Stimulated activated CD4-positive, alpha-beta T cell treated with anti-CD3 and anti-CD28 coated beads, Interleukin-1b, Interleukin-23, amount 100 ng/mL, for 24 hours (primary cell): ENCODE measurements at places on chromosomes 1 and 21.

DNA sequence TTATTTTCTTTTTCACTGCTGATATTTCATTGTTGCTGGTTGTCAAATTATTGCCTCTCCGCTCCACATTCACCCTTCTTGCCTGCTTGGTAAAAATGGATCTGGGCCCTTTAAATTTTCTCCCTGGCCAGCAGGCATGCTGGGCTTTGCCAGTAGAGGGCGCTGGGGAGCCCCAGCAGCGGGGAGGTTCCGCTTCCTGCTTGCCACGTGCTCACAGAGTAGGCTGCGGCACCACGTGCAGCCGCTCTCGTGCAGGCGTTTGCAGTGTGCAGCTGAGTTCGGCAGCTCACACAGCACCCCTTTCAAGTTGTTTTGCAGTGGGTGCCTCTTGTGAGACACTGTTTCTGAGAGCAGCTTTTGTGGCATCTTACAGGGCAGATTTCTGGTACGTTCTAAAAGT is at the start of gene ACTL8:
ACTL8 (plus strand) TSS at position 214 of the 400 bp plus-strand sequence. CDS start 67,676 bp downstream, outside the sequence.
- DNase-seq = no peak

DNA sequence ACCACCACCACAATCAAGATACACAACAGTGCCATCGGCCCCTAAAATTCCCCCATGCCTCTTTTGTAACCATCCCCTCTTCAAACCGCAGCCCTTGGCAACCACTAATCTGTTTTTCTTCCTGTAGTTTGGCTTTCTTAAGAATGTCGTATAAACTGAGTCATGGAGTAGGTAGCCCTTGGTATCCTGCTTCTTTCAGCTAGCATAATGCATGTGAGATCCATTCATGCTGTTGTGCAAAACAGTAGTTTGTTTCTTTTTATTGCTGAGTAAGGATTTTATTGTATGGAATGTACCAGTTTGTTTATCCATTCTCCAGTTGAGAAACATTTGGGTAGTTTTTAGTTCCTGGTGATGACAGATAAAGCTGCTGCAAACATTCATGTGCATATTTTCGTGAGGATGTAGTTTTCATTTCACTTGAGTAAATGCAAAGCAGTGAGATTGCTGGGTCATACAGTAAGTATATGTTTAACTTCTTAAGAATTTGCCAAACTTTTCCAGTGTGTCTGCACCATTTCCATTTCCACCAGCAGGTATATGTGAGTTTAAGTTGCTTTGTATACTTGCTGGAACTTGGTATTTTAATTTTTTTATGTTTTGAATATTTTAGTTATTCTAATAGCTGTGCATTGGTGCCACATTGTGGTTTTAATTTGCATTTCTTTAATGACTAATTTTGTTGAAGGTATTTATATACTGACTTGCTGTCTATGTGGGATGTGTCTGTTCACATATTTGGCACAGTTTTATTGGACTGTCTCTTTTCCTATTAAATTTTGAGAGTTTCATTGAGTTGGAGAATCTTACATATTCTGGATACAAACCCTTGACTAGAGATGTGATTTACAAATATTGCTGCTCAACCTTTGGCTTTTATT is 148.4 kb upstream of the MAP1LC3C start:
- no peak for DNase-seq

DNA sequence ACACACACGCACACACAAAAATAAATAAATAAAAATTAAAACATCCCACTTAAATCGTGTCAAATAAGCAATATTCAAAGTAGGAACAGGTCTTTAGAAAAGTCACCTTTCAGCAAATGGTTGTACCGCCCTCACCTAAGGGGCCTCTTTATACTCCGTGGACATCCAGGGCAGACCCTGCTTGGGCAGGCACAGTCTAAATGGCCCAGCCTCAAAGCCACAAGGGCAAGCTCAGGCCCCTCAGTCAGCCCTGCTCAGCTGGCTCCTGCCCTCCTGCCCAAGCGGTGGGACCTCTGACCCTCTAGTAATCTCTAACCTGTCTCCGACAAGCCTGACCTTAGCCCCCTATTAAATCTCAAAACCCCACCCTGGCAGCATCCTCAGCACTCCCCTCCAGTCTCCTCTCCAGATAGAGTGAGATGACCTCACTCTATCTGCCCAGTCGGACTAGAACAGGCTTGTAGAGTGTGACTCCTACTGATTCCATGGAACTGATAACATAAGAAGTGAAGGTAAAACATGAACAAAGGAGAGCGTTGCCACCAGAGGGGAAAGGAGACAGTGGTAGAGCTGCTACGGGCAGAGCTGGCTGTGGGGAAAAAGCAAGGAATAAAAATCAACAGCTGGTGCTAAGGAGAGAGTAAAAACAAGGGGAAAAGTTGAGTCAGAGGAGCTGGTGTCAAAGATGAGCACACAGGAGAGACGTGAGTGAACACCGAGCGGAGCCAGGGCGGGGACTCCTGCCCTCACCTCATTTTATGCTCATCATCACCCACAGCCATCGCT is 36.0 kb downstream of the SIPA1L2 start:
- no peak for DNase-seq

- DNase-seq = no peak
Observed at GRCh38 chr1:190258003-190258402, 219.7 kb downstream of the BRINP3 start.

- no peak for DNase-seq
Observed at GRCh38 chr1:17611991-17612390, 72.5 kb downstream of the ARHGEF10L start.

DNA sequence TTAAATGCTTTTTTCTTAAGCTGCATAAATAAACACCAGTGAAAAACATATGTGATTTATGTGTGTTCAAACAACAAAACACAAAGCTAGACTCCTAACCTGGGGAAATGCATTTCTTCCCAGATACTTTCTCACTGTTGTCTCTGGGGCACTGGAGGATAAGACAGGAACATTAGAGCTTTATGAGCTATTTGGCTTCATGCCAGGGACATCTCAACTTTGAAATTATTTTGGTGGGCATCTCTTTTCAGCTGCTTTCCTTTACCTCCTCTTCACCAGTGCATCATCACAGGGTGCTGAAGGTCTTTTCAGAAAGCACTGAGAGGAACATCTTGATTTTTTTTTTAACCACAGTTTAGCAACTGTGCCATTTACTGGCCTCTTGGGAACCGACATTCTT is 212.9 kb downstream of the DNM3 start:
- DNase-seq = no peak

GRCh38 chr1:6912518-6912917 is 127.3 kb downstream of the CAMTA1 start:
- DNase-seq = no peak

DNA sequence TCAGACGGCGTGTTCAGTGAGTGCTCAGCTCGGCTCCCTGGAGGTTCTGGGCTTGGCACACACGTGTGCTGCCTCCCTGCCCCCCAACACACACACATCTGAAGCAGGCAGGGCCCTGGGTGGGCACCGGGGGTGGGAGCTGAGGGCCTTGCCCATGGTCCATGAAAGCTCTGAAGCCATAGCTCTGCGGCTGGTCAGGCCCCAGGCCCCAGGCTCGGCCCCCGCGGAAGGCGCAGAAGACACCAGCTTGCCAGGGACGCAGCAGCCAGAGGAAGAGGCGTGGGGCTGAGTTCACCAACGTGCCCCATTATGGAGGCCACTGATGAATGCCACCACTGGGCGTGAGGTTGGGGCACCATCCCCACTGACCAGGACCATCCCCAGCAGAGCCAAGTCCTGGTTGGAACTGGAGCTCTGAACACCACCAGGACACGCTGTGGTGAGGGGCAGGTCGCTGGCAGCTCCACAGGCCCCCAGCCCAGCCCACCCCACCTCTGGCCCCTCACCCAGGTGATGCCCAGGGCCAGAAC is 4.2 kb downstream of the AURKAIP1 start:
- no peak for DNase-seq

GRCh38 chr1:228405979-228406228 is 731 bp downstream of the TRIM11 start:
- DNase-seq = no peak

DNA sequence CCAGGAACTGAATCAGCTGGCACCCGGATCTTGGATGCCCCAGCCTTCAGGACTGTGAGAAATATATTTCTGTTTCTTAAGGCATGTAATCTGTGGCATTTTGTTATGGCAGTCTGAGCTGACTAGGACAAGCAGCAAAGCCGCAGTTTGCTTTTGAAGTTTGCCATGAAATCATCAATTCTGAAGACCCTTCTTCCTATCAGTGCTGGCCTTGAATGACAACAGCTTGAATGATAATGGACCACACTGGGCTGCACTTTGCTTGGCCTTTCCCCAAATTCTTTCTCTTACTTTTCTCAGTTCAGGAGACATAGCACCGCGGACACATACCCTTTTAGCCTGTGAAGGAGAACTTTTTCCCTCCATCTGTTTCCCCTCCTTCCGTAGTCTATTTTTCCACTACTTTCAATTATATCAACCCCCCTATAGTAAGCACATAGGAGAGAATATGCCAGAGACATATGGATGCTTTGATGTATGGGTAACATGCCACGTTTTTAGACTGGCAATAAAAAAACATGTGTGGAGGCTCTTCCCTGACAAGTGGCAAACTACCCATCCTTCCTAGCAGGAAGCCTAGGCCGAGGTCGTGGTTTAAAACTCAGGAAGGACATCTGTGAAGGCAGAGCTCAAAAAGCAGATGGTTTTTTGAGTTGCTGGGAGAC is 42.9 kb downstream of the HLX start:
- DNase-seq = no peak

DNA sequence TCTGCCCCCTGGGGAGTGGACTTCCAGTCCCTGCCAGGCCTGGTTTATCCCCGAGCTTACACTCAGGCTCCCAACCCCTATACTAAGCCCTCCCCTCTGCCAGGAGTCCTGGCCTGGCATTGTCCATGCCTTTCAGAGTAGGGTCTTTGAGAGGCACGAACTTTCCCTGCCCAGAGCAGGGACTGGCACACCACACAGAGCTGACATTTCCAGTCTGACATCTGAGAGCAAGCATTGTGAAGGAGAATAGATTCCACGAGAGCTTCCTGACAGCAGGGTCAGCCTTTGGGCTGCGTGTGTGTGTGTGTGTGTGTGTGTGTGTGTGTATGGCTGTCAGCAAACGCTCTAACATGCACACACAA is 59.5 kb upstream of the LAPTM5 start:
- no peak for DNase-seq

DNA sequence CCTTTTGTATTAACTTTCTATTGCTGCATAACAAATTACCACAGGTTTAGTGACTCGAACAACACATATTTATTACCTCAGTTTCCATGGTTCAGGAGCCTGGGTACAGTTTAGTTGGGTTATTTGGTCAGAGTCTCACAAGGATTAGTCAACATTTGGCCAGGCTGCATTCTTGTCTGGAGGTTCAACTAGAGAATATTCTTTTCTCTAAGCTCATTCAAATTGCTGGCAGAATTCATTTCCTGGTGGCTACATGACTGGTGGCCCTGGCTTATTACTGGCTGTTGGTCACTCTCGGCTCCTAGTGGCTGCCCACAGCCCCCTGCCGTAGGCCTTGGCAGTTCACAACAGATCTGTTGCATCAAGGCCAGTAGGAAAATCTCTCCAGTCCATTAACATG is 81.1 kb upstream of the ADAR start:
- no peak for DNase-seq

DNA sequence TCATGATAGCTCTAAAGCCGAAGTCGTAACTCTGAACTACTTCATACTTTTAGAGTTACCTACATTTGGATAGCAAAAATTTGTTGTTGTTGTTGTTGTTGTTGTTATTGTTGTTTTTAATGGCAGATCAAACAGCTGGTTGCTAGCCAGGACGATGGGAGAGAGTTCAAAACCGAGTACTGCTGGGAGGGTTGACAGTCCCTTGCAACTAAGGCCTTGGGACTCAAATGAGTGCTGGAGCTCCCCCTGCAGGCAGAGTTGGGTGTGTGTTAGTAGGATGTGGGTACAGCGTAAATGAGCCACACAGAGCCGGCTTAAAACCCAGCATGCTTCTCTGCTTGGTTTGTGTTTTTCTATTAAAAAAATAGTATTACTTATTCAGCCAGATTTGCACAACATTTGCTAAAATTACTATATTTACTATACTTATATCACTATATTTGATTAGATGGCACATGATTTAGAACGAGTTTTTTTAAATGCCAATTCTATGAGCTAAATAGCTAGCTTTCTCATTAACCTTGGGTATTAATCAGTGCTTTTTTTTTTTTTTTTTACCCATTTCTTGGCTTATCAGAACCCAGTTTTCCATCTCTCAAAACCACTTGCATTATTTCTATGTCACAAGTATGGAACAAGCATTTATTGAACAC is 129.2 kb upstream of the SYT6 start:
- peak; percentile 73 for DNase-seq

GRCh38 chr21:37668462-37669239 is 247.6 kb downstream of the KCNJ6 start:
- no peak for DNase-seq

- no peak for DNase-seq
Observed at GRCh38 chr1:5770981-5771765, 221.1 kb downstream of the NPHP4 start.

DNA sequence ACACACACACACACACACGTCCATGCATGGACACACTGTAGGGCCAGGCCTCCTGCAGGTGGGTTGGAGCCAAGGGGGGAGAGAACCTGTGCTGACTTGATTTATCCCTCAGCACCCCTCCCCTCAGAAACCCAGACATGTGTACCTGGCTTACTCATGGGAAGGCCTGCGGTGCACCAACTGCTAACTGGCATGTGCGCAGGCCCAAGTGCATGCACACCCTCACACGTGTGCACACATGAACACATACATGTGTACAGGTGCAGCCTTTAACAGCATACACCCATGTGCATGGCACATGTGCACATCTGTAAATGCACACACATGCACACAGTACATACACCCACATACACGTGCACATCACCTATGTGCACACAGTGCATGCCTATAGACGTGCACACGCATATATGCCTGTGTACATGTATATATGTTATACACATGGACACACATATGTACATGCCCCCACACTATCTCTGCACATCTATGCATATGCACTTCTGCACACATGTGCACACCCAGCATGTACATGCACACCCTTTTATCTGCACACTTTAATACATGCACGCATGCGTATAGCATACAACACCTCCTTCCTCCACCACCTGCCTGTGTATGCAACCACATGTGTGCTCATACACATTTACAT is 67.5 kb downstream of the TRIM11 start:
- no peak for DNase-seq

DNA sequence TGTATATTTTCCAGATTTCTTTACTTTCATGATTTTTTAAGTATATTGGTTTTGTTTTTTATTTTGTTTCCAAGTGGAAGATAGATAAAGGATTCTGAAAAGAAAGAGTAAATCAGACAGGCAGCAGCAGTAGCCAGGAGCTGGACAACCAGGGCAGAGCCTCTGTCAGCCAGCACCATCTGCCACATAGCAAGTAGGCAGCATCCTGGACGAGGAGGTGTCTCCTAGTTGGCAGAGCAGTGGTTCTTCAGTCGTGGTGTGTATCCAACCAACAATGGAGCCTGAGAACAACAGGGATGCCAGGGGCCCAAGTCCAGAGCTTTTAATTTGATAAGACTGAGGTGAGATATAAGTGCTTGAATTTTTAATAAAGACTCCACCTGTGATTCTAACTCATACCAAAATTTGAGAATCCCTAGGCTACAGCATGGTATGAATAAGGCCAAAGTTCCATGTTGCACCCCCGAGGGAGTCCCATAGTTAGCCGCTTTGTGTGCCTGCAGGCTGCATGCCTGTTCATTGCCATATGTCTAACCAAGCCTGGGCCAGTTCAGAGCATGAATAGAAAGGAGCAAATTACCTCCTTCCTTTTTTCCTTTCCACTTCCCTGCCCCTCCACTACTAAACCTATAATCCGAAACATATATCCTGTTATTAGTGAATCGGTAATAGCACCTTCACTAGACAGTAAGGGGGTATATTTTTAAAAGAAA is 153.2 kb downstream of the NTNG1 start:
- no peak for DNase-seq

GRCh38 chr1:235708390-235708962 is 58.9 kb upstream of the GNG4 start:
- no peak for DNase-seq

GRCh38 chr1:1040004-1040991 is 20.4 kb downstream of the AGRN start:
- DNase-seq = peak; percentile 59
